ENCODE measurements at places on chromosomes 12 and 14.
A peak's percentile ranks its signal among the peaks of the same experiment; 100 is the strongest.

GRCh38 chr12:74535536-74535935, 2.1 kb upstream of the ATXN7L3B start:
- no peak for ATAC-seq

- ATAC-seq, result peak; percentile 6
Observed at GRCh38 chr12:93173178-93173957, 204.4 kb upstream of the NUDT4 start.

DNA sequence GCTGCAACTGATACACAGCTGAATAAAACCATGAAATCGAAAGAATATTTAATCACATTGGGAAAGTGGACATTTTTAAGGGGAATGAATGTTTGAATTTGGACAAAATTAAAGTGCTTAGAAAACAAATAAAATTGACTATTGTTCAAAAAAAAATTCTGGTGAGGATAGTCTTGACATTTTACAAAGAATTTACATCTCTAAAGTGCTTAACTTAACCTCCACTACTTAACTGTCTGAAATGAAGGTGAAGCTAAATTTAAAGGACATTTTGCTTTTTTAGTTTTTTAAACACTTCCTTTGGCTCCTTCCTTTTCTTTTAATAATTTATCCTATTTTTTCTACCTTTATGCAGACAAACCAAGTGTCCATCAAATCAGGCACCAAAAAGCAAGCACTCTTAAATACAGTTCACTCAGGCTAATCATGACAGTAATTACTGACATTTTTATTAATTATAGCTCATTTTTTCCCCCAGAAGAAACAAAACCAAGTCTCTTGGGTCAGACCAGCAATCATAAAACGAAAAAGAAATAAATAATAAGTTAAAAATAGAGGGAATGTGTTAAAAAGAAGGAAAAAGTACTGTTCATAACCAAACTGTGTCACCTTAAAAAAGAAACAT, 5.7 kb upstream of the CCND2 start:
- ATAC-seq, result no peak

- 0 out of 3 replicates have a peak, but pooled peaks have one; percentile 27 for ATAC-seq
Observed at GRCh38 chr12:125284945-125285685, 219.9 kb downstream of the AACS start.

GRCh38 chr12:104866291-104866690, 91.8 kb downstream of the SLC41A2 start:
- peak; percentile 57 for ATAC-seq

DNA sequence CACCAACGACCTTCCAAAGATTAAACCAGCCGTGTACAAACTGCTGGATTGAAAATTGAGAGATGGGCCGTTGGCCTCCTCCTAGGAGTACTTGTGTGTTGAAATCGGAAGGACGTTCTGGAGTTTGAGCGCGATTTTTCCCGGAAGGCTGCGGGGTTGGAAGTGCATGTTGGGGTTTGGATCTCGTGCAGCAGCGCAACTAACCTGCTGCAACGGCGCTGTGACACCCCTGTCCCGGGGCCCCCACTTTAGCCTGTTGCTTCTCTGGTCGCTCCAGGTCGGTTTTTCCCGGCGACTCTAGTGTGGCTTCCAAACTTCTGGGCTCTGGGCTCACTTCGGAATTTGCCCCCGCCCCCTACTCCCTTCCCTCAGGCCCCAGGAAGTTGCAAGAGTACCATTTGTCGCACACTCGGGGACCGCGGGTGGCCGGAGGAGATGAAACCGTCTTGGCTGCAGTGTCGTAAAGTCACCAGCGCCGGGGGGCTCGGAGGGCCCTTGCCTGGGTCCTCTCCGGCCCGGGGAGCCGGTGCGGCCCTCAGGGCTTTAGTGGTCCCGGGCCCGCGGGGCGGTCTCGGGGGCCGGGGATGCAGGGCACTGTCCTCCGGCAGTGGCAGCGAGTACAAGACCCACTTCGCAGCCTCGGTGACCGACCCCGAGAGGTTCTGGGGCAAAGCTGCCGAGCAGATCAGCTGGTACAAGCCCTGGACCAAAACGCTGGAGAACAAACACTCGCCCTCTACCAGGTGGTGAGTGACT, at the start of gene ACSS3:
Gene ACSS3 (plus strand): TSS at position 394 of the 756 bp plus-strand sequence. CDS start 42 bp downstream, at position 436.
- ATAC-seq, result no peak

GRCh38 chr12:132131952-132132351, 12.2 kb downstream of the DDX51 start:
- ATAC-seq, result no peak

DNA sequence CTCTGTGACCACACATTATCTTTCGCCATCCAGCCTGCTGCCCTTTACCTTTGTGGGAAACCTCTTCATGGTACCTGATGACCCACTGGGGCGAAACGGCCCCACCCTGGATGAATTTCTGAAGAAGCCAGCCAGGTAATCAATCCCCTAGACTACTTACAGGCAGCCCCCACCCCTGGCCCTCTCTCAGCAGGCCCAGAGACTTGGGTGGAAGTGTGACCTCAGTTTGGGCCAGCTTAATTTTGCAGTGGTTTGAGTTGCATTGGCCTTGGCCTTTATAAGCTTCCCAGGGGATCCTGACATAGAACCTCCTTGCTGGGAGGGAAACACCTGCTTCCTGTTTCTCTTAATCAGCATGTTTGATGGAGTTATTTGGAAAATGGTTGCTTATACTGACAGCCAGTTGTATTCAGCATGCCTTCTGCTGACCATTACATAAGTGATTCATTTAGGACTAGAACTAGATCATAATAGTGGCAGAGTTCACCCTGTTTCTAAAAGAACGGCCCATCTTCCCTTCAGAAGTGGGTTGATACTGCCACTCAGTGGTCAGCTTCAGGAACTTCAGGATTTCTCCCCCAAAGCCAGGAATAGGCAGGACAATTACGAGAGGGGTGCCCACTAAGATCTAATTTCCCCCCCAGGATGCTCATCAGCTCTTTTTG, 6.1 kb downstream of the SDR39U1 start:
- peak; percentile 74 for ATAC-seq

- no peak for ATAC-seq
Observed at GRCh38 chr12:71954083-71954778, 15.6 kb downstream of the TPH2 start.

GRCh38 chr12:58894040-58894439, 26.3 kb downstream of the LRIG3 start:
- no peak for ATAC-seq

- peak; percentile 31 for ATAC-seq
Observed at GRCh38 chr14:68088451-68088854, 268.9 kb downstream of the RAD51B start.

DNA sequence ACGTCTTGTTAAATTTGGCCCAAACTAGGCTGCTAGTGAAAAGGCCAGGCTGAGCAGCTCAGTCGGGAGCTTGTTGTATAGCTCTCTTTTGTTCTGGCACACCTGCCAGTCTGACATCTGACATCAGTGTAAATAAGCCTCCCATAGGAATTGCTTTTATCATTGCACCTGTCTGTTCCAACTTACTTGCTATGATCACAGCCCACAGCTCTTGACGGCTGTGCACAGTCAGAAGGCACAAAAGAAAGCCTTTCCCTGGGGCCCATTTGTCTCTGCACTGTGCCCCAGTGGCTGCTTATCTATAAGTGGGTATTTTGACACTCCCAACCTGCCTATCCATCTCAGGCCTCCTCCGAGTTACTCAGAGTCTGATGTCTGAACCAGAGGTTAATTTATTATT, 324.5 kb downstream of the NUAK1 start:
- no peak for ATAC-seq

All from SK-N-SH treated with all-trans-retinoic acid at 6 μM for 48 hours (cell line).